ENCODE measurements at places on chromosomes 1 and 21.

DNA sequence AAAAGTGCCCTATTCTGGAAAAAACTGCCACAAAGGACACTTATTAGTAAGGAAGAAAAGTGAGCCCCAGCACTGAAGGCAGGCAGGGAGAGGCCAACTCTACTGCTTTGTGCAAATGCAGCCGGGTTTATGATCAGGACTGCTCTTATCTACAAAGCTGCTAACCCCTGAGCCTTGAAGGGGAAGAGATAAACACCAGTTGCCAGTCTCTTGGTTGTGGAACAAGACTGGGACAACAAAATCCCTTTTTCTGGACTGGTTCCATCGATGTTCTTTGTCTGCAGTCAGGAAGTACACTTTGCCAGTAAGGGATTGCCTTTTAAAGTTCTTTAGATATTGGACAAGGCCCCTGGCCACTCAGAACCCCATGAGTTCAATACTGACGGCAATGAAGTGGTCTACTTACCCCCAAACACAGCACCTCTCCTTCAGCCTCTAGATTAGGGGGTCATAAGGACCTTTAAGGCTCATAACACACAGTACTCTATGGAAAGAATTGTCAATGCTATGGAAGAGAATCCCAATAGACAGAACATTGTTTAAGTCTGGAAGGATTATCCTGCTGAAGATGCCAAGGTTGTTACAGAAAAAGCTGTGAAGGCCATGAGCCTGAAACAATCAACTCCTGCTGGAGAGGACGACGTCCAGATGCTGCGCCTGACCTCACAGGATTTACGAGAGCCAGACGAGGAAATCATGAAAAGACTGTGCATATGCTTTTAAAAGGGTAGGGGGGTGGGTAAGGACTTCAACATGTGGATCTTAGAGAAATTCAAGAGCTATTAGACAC is 43.6 kb downstream of the GNB1 start:
- DNase-seq = no peak

- DNase-seq = no peak
Observed at GRCh38 chr1:119115311-119115710, 25.1 kb downstream of the WARS2 start.

- DNase-seq = no peak
Observed at GRCh38 chr1:180358649-180359048, 128.6 kb downstream of the LHX4 start.

DNA sequence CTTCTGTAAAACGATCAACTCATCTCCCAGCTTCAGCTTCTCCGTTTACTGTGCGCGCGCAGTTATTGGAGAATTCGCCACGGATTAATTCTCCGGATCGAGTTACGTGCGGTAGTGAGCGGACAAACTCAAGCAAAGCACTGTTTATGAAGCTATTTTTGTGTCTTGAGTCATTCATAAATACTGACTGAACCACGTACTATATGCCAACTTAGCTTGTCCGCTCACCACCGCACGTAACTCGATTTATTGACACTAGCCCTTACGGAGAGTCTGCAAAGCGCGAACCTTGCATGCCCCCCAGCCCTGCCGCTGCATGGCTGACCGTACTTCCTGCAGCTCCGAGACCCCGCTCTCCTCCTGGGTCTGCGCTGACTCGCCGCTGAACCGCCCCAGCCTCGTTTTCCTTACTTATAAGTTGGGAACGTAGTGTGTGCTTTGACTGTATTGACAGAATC is 773 bp downstream of the CHD1L start:
- no peak for DNase-seq
